Vagina (tissue), 2 donors: ENCODE measurements at places on chromosomes 6 and 20.

DNA sequence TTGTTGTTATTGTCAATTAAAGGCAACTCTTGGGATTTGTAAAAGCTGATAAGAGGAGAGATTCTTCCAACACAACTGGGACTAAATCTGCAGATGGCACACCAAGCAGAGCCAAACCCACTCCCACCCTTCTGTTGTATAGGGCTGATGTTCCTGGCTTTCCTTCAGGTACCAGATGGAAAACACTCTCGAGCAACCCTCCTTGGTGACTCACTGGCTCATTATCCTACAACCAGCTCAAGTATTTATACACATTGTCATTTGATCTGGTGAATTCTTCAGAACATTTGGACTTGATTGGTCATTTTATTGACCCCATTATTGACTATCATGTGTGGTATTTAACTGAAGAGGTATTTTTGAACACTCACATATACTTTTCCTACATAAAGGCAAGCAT, 190.3 kb upstream of the PCSK2 start:
- no peak for DNase-seq

DNA sequence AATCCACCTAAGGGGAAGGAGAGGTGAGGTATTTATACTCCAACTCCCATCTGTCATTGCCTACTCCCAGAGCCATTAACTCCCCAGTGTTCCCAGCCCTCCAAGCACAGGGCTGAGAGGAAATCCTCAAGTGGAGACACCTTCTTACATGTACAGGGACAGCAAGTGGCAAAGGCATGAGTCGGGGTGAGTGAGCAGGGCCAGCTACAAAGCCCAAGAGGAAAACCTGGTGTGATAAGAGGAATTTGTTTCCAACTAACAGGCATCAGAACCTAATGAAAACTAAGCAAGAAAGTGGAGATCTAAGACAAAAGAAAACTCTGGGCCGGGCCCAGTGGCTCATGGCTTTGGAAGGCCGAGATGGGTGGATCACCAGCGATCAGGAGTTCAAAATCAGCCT, 70.0 kb upstream of the SRSF6 start:
- no peak for DNase-seq

- no peak for DNase-seq
These were observed 13.3 kb upstream of the PTPN1 start for GRCh38 chr20:50496773-50497385.

DNA sequence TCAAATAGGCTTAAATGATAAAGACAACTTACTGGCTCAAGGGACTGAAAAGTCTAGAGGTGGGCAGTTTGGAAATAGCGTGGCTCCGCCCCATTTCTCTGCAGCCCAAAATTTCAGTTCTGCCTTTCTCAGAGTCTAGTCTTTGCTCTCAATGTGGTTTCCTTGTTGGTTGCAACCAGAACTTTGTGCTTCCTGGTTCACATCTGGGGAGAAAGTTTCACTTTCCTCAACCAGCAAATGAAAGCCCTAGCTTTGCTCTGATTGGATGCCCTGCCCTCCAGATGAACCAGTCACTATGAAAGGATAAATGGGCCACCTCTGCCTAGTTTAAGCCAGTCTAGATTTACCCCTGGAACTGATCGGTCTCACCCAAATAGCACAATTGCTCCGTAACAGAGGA, 14.9 kb downstream of the SYCP2L start:
- no peak for DNase-seq
